ENCODE measurements at places on chromosomes 4 and X.

DNA sequence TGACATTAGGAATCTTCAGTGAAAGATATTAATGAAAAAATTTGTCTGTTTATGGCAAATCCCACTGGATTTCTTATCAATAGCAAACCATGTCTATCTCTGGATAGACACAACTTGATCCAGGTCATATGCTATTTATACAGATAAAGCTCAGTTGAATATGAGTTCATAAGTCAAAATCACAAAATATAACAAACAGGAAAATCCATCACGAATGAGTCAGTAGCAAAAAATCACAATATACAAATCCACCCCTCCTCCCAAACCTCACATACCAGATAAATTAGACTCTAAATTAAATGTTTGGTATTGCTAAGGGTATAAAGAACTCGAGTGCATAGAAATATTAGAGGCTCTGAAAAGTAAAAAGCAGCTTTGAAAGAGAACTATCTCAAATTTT is 420.5 kb downstream of the TLL1 start:
- no peak for DNase-seq

- DNase-seq = no peak
These were observed 193.9 kb upstream of the RASGEF1B start for GRCh38 chr4:81665649-81666048.

- DNase-seq = no peak
These were observed 17.4 kb downstream of the DGKQ start for GRCh38 chr4:955931-956381.

GRCh38 chr4:39369301-39369700 is 3.1 kb upstream of the RFC1 start:
- DNase-seq = no peak

- no peak for DNase-seq
These were observed 18.1 kb upstream of the CXCL2 start for GRCh38 chr4:74117024-74117534.

Data from stimulated activated CD4-positive, alpha-beta T cell treated with anti-CD3 and anti-CD28 coated beads, TNF-alpha, amount 100 ng/mL, for 1 hour (primary cell).